CD8-positive, alpha-beta memory T cell (primary cell): ENCODE measurements at places on chromosomes 3 and 15. TPM values are rescaled to one million over a fixed set of nuclear protein-coding genes. Genes with fewer than 3 reads are reported as not detected.
A peak's percentile ranks its signal among the peaks of the same experiment; 100 is the strongest.

Gene ANKUB1
- not detected for total RNA-seq

DNA sequence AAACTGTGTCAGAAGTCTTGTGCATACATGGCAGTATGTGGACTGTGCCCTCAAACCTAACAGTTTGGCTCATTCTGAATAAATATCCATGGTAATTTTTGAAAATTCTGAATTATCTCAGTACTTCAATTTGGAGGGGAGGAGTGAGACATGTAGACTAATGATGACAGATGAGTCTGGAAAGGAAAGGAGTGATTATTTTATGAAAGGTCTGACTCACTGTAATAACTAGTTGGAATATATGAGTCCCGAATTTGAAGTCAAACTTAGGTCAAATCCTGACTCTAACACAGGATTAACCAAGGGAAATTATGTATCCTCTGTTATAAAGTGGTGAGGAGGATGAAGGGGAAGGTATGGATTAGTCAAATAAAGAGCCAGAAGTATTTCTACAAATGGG lies 38.6 kb downstream of the SUCNR1 start:
- no peaks in the 10 kb centered on the region for H3K4me1 ChIP-seq
- no peak overlapping the region for H3K4me3 ChIP-seq
- H3K27ac ChIP-seq, result no peak overlapping the region
- no peaks in the 10 kb centered on the region for H3K27me3 ChIP-seq
- H3K36me3 ChIP-seq, result no peaks in the 10 kb centered on the region

DNA sequence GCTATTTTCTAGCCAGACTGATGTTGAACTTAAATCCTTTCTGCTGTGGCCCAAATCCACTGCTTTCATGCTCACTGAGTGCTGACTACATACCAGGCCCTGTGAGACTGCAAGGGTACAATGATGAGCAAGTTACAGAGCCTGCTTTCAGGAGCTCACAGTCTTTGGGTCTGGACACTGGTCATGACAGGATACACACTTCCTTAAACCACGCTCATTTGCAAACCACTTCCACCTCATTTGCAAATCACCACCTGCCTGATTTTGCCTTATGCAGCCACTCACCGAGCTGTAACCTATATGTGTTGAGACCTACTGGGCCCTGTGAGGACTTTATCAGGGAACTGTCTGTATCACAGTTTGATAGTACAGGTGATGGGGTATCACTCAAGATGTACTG lies 50.2 kb upstream of the LRRC58 start:
- no peak overlapping the region for H3K27ac ChIP-seq
- no peak overlapping the region for H3K4me3 ChIP-seq
- H3K27me3 ChIP-seq, result no peaks in the 10 kb centered on the region
- no peaks in the 10 kb centered on the region for H3K36me3 ChIP-seq

Gene EFCAB12
- total RNA-seq, result 0.40 TPM

DNA sequence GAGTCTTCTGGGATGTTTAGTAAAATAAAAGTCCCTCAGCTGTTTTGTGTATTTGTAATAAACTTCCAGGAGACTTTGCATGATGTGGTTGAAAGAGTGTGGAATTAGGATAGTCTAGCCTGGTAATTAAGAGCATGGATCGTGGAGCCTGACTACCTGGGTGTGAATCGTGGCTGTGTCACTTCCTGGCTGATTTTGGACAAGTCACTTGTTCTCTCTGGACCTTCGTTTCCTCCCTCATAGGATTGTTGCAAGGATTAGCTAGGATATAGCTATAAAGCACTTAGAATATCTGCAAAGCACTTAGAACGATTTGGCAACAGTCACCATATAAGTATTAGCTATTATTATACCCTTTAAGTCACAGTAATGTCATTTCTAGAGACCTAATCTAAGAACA lies 40.2 kb downstream of the SLMAP start:
- H3K27me3 ChIP-seq, result no peaks in the 10 kb centered on the region
- H3K4me3 ChIP-seq, result no peak overlapping the region
- H3K4me1 ChIP-seq, result no peaks in the 10 kb centered on the region
- DNase-seq, result no peak
- no peaks in the 10 kb centered on the region for H3K36me3 ChIP-seq

- H3K27ac ChIP-seq, result no peak overlapping the region
- H3K27me3 ChIP-seq, result no peaks in the 10 kb centered on the region
- no peaks in the 10 kb centered on the region for H3K4me1 ChIP-seq
- no peak overlapping the region for H3K4me3 ChIP-seq
- H3K36me3 ChIP-seq, result no peaks in the 10 kb centered on the region
- DNase-seq, result no peak
Observed at GRCh38 chr15:82397817-82398216, 31.8 kb upstream of the GOLGA6L9 start.

DNA sequence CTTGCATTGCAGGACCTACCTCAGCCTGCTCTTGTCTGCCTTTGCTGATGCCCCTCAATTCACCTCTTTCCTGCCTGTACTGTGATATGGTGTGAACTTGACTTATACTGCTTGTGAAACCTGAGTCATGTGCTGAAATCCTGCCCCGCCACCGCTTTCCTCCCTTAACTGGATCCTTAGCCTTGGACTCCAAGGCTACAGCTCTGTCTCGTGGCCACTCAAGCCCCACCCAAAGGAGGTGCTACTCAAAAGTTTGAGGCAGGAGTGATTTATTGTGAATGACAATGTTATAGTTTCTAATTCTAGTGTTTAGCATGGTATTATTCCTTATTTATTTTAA lies 56.1 kb downstream of the MYZAP start:
- no peaks in the 10 kb centered on the region for H3K36me3 ChIP-seq
- no peak overlapping the region for H3K27ac ChIP-seq
- H3K4me3 ChIP-seq, result no peak overlapping the region
- H3K4me1 ChIP-seq, result no peaks in the 10 kb centered on the region

Gene CCDC9B
- total RNA-seq, result 0.47 TPM

DNA sequence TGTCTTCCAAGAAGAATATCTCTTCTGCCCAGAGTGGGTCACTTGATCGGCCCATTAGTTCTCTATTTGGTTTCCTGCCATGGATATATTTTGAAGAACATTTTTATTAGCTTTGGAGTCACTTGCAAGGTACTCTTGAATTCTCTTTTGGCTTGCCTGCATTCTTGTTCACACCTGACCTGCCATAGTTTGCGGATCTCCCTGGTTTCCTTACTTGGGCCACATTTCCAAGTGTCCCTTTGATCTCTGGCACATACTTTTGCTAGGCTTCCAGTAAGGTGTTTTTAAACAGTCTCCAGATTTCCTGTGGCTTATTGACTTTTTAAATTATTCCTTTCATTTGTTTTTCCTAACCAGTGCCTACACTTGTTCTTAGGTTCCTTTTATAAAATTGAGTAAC lies 488.5 kb upstream of the MDFIC2 start:
- H3K27ac ChIP-seq, result no peak overlapping the region
- no peak for DNase-seq
- H3K27me3 ChIP-seq, result peaks cover 3% of the 10 kb centered on the region
- H3K36me3 ChIP-seq, result no peaks in the 10 kb centered on the region
- H3K4me1 ChIP-seq, result no peaks in the 10 kb centered on the region

Gene DAZL
- total RNA-seq, result 0.18 TPM

- H3K4me1 ChIP-seq, result no peaks in the 10 kb centered on the region
- no peak for DNase-seq
- no peaks in the 10 kb centered on the region for H3K36me3 ChIP-seq
- no peaks in the 10 kb centered on the region for H3K27me3 ChIP-seq
Observed at GRCh38 chr15:24394303-24394702, 281.3 kb upstream of the NPAP1 start.

- peak overlapping the region; percentile 78 for H3K4me3 ChIP-seq
- H3K27me3 ChIP-seq, result no peaks in the 10 kb centered on the region
- peak; percentile 61 for DNase-seq
- H3K4me1 ChIP-seq, result peaks cover 50% of the 10 kb centered on the region
Observed at GRCh38 chr3:25663869-25664811, 567 bp downstream of the TOP2B start.

Gene PPP2R3A
- 0.22 TPM for total RNA-seq

GRCh38 chr3:1117843-1118473 lies 25.1 kb downstream of the CNTN6 start:
- no peaks in the 10 kb centered on the region for H3K36me3 ChIP-seq
- no peak overlapping the region for H3K4me3 ChIP-seq
- no peak for DNase-seq
- no peaks in the 10 kb centered on the region for H3K4me1 ChIP-seq

Gene ZNF80
- total RNA-seq, result 1.8 TPM

DNA sequence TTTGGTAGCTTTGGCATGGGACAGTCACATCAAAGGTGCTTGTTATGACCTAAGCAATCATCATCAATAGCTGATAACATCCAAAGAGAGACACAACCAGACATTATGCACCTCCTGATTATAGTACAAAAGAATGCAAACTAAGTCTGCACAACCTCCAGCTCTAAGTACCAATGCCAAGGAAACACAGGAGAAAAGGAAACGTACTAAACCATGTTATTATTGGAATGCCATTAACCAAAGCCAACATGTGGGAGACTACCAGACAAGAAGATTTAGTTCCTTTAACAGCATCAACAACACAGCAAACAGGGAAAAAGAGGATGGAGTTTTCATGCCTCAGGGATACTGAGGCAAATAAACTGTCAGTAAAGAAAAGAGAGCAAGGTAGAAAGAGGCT lies 61.4 kb downstream of the CD47 start:
- H3K27ac ChIP-seq, result no peak overlapping the region
- H3K36me3 ChIP-seq, result peaks cover 9% of the 10 kb centered on the region
- no peaks in the 10 kb centered on the region for H3K4me1 ChIP-seq
- H3K27me3 ChIP-seq, result no peaks in the 10 kb centered on the region

Gene OXTR
- total RNA-seq, result 0.50 TPM

DNA sequence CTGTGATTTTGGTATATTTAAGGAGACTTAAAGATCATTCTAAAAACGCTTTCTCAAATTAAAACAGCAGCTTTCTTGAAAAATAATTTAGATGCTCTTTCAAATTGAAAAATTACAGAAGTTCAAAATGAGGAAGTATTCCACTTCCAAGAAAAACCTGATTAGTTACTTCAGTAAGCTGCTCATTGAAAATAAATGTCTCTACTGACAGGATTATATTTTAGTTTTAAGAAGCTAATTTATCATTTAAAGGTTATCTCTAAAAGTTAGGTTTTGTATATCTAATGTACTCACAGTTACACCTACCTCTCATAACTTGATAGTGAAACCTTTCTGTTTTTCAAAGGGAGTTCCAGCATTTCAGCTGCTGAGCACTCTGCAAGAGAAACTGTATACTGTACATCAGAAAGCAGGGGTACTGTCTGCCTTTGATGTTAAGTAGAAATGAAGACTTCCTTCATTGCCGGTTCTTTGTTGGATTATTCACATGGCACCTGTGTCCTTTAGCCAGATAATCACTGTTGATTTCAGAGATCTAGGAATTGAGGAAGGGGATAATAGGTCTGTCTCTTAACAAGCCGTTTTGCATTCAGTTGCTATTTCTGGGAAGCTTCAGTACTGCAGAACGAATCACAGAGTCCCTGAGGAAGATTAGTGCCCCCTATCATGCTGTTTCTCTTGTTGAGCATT lies 161.6 kb downstream of the TCF12 start:
- no peaks in the 10 kb centered on the region for H3K36me3 ChIP-seq
- H3K27ac ChIP-seq, result no peak overlapping the region
- H3K4me1 ChIP-seq, result peaks cover 17% of the 10 kb centered on the region
- H3K27me3 ChIP-seq, result no peaks in the 10 kb centered on the region
- DNase-seq, result no peak
- H3K4me3 ChIP-seq, result no peak overlapping the region

Gene CIAO2A
- total RNA-seq, result 68.7 TPM

DNA sequence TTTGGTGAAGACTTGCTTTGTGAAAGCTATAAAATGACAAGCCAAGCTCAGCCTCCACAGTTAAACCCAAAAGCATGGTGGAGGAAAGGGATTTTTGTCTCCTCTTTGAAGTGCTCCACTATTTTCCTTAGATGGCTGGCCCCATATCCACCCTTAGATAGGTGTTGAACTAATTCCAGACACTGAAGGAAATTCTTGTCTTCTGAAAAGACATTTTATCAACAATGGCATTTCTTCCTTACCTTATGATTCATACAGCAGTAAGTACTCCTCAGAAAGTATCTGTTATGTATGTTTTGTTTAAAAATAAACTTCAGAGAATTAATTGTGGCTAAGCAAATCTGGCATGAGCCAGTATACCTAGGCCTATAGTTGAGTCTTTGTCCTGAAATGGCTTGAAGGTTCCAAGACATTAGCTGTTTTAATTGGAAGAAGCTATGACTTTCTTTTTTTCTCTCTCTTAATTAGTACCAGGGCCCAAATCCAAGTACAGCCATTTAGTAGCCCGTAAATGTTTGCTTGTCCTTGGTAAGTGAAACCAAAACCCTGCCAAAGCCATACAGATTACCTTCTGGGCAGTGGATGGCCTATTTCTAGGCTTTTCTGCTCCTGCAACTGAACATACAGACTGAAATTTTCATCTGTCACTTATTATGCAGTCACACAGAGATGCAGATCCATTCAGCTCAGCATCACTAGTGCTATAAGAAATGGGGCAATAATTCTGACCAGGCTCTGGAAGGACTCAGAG lies 5.1 kb upstream of the BFSP2 start:
- no peaks in the 10 kb centered on the region for H3K36me3 ChIP-seq
- no peaks in the 10 kb centered on the region for H3K27me3 ChIP-seq
- H3K4me3 ChIP-seq, result no peak overlapping the region
- no peak for DNase-seq

Gene GOLGA8S
- total RNA-seq, result 0.07 TPM

- no peak overlapping the region for H3K4me3 ChIP-seq
- DNase-seq, result no peak
- peaks cover 8% of the 10 kb centered on the region for H3K4me1 ChIP-seq
- no peaks in the 10 kb centered on the region for H3K36me3 ChIP-seq
Observed at GRCh38 chr15:65638681-65639089, 16.9 kb downstream of the SLC24A1 start.

DNA sequence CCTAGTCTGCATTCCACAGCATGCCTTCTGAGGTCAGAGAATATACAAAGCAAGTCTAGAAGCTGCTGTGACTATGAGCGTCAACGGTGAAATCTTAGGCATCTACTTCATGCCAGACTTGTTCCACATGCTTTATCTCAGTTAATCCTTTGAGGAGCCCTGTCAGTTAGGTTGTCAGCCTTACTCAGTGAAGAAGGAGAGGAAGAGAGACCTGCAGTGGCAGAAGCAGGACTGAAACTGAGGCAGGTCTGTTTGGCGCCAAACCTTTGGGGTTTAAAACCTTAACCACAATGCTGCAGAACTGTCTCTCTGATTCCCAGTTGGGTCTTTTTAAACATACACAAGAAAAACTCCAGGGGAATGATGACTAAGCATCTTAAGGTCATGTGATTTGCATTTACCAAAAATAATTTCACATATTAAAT lies 139.0 kb upstream of the LIPC start:
- DNase-seq, result no peak
- H3K27ac ChIP-seq, result no peak overlapping the region
- no peaks in the 10 kb centered on the region for H3K4me1 ChIP-seq
- H3K27me3 ChIP-seq, result no peaks in the 10 kb centered on the region
- no peaks in the 10 kb centered on the region for H3K36me3 ChIP-seq
- H3K4me3 ChIP-seq, result no peak overlapping the region

- no peak overlapping the region for H3K27ac ChIP-seq
- H3K36me3 ChIP-seq, result no peaks in the 10 kb centered on the region
- DNase-seq, result no peak
- H3K4me1 ChIP-seq, result no peaks in the 10 kb centered on the region
- H3K4me3 ChIP-seq, result no peak overlapping the region
Observed at GRCh38 chr3:56467108-56467507, 1.2 kb downstream of the ERC2 start.

- no peak overlapping the region for H3K4me3 ChIP-seq
- peaks cover 18% of the 10 kb centered on the region for H3K4me1 ChIP-seq
- DNase-seq, result peak; percentile 34
- no peaks in the 10 kb centered on the region for H3K36me3 ChIP-seq
- H3K27me3 ChIP-seq, result no peaks in the 10 kb centered on the region
Observed at GRCh38 chr15:29090617-29091466, 178.8 kb downstream of the NSMCE3 start.
